ENCODE measurements at places on chromosomes 5 and 9. TPM values are rescaled to one million over a fixed set of nuclear protein-coding genes. Genes with fewer than 3 reads are reported as not detected.

GRCh38 chr5:111704452-111705085 is 52.4 kb downstream of the NREP start:
- no peak for DNase-seq

GRCh38 chr5:11247224-11247623 is 486.2 kb upstream of the DAP start:
- no peak for DNase-seq

GRCh38 chr9:31347082-31347617 is 1037.3 kb upstream of the ACO1 start:
- DNase-seq = no peak

- no peak for DNase-seq
These were observed 3.7 kb upstream of the NIPAL4 start for GRCh38 chr5:157456301-157456700.

The C9 gene
- not detected for polyA plus RNA-seq

The PRDM9 gene
- not detected for polyA plus RNA-seq

The SOX30 gene
- polyA plus RNA-seq = 0.07 TPM
